Activated naive CD4-positive, alpha-beta T cell treated with anti-CD3 and anti-CD28 coated beads, Interleukin-2, amount 10 ng/mL, durations not matched to agents 5 hours and 36 hours (primary cell): ENCODE measurements at places on chromosomes 5 and 9. TPM values are rescaled to one million over a fixed set of nuclear protein-coding genes. Genes with fewer than 3 reads are reported as not detected.

PAEP gene
- not detected for total RNA-seq

ADGRD2 gene
- not detected for total RNA-seq

PCDHA5 gene
- not detected for total RNA-seq

F2RL2 gene
- not detected for total RNA-seq

PBX3 gene
- 17.3 TPM for total RNA-seq

DRD1 gene
- total RNA-seq, result not detected

HEMGN gene
- 2.0 TPM for total RNA-seq

SH2D3C gene
- total RNA-seq, result 70.4 TPM
